ENCODE measurements at places on chromosomes 2 and 18.

DNA sequence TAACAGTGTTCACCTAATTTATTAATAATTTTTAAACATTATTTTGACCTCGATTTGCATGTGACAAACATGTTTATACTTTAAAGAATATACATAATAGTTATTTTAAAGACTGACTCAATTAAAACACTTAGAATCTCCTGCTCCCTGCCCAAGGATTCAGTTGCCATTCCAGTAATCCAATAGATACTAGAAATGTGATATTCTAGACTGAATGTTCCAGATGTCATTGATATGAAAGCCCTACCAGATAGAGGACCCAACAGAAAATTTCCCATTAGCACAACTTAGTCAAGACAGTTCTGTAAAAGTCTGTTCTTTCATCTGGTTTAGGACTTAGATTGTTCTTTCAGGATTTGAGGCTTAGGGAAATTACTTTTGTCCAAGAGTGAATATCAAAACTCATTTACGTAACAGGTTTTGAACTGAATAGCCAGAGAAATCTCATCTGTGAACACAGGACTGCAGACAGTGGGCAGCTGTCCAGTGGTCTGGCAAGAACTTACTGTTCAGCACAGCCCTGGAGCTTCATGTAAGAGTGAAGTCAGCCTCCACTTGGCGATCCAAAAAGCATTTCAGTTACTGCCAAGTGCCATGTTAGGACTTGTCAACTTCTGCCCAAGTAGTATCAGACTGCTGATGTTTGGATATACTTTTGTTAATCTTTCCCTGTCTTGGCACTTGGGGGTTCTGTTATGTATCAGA lies 77.5 kb downstream of the OSBPL6 start:
- H3K36me3 ChIP-seq = no peaks in the 10 kb centered on the region
- H3K27ac ChIP-seq = no peak overlapping the region
- H3K4me1 ChIP-seq = no peaks in the 10 kb centered on the region
- no peak overlapping the region for H3K4me3 ChIP-seq

- DNase-seq = no peak
- H3K36me3 ChIP-seq = no peaks in the 10 kb centered on the region
- H3K4me3 ChIP-seq = no peak overlapping the region
- H3K27me3 ChIP-seq = no peaks in the 10 kb centered on the region
- H3K4me1 ChIP-seq = no peaks in the 10 kb centered on the region
These were observed 190.8 kb upstream of the HNRNPA3 start for GRCh38 chr2:177021706-177022343.

- H3K4me1 ChIP-seq = no peaks in the 10 kb centered on the region
- no peaks in the 10 kb centered on the region for H3K27me3 ChIP-seq
- H3K4me3 ChIP-seq = no peak overlapping the region
- no peak overlapping the region for H3K27ac ChIP-seq
- no peak for DNase-seq
- H3K36me3 ChIP-seq = no peaks in the 10 kb centered on the region
These were observed 740.4 kb upstream of the CELF4 start for GRCh38 chr18:38305961-38306360.

GRCh38 chr2:101127319-101128056 lies 23.7 kb downstream of the TBC1D8 start:
- H3K27ac ChIP-seq = peak overlapping the region; percentile 7
- no peaks in the 10 kb centered on the region for H3K27me3 ChIP-seq
- H3K4me3 ChIP-seq = no peak overlapping the region
- no peaks in the 10 kb centered on the region for H3K36me3 ChIP-seq
- no peak for DNase-seq

- no peak for DNase-seq
- H3K4me3 ChIP-seq = no peak overlapping the region
- no peak overlapping the region for H3K27ac ChIP-seq
These were observed 292.7 kb downstream of the RNF144A start for GRCh38 chr2:7209757-7210555.

GRCh38 chr2:98692090-98693054 lies 38.6 kb downstream of the MGAT4A start:
- H3K27me3 ChIP-seq = no peaks in the 10 kb centered on the region
- no peak for DNase-seq
- no peaks in the 10 kb centered on the region for H3K4me1 ChIP-seq
- H3K36me3 ChIP-seq = no peaks in the 10 kb centered on the region

GRCh38 chr2:133062931-133063665 lies 393.1 kb upstream of the LYPD1 start:
- H3K36me3 ChIP-seq = no peaks in the 10 kb centered on the region
- no peak overlapping the region for H3K4me3 ChIP-seq
- H3K4me1 ChIP-seq = no peaks in the 10 kb centered on the region
- H3K27ac ChIP-seq = no peak overlapping the region
- no peak for DNase-seq

- H3K27me3 ChIP-seq = no peaks in the 10 kb centered on the region
- H3K4me1 ChIP-seq = no peaks in the 10 kb centered on the region
- DNase-seq = no peak
- H3K27ac ChIP-seq = no peak overlapping the region
These were observed 134.9 kb upstream of the KYNU start for GRCh38 chr2:142742371-142743214.

GRCh38 chr2:238595750-238596570 lies 169.2 kb downstream of the ASB1 start:
- H3K36me3 ChIP-seq = no peaks in the 10 kb centered on the region
- peaks cover 3% of the 10 kb centered on the region for H3K4me1 ChIP-seq
- H3K4me3 ChIP-seq = no peak overlapping the region
- H3K27me3 ChIP-seq = no peaks in the 10 kb centered on the region

- no peaks in the 10 kb centered on the region for H3K27me3 ChIP-seq
- no peak for DNase-seq
- no peaks in the 10 kb centered on the region for H3K36me3 ChIP-seq
These were observed 13.9 kb upstream of the KYNU start for GRCh38 chr2:142863485-142863961.

DNA sequence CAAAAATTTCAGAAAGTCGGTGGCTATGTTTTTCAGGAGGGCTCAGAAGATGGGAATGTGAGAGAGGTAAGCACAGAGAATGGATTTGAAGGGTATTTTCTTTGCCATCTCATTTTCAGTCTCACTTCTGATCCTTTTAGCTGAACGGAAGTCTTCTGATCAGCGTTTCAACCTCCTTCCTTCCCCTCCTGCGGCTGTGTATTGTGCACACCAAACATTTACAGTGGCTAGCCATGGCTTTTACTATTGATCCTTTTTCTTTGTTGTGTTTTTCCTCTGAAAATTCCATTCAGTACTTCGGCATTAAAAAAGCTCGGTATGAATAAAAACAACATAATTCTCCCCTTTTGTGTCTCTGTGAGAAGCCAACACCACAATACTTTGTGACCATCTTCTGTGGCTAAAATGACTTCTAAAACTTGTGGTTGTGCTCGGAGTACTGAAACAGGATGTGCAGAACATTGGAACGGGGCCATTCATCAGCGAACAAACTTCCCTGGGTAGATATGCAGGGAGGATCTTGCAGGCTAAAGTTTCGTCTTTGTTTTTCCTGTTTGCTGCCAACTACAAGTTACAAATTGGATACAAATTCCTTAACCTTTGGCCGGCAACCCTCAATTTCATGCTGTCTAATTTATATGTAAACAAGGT lies 260.8 kb upstream of the FAM98A start:
- no peaks in the 10 kb centered on the region for H3K4me1 ChIP-seq
- DNase-seq = peak; percentile 39
- H3K27ac ChIP-seq = no peak overlapping the region
- H3K36me3 ChIP-seq = no peaks in the 10 kb centered on the region
- peak overlapping the region; percentile 5 for H3K4me3 ChIP-seq

GRCh38 chr2:42118754-42119569 lies 50.2 kb upstream of the EML4 start:
- no peak overlapping the region for H3K4me3 ChIP-seq
- peak overlapping the region; percentile 53 for H3K27ac ChIP-seq
- no peaks in the 10 kb centered on the region for H3K36me3 ChIP-seq

DNA sequence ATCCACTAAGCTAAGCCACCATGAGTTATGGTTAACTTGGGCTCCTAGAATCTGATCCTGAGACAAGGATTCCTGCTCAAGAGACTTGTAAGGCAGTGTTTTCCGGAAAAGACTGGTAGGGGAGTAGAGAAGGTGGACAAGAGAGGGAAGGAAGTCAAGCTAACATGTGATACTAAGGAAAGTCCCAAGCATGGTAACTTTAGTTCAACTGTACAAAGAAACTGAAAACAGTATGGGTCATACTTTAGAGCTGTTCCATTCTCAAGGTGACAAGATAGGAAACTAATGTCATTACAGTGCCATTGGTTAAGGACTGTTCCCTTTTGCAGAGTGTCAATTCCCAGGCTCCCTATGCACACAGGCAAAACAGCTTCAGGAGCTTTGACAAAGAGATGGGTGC lies 5.8 kb downstream of the MYO5B start:
- no peaks in the 10 kb centered on the region for H3K4me1 ChIP-seq
- no peak overlapping the region for H3K4me3 ChIP-seq
- DNase-seq = no peak
- no peaks in the 10 kb centered on the region for H3K36me3 ChIP-seq

DNA sequence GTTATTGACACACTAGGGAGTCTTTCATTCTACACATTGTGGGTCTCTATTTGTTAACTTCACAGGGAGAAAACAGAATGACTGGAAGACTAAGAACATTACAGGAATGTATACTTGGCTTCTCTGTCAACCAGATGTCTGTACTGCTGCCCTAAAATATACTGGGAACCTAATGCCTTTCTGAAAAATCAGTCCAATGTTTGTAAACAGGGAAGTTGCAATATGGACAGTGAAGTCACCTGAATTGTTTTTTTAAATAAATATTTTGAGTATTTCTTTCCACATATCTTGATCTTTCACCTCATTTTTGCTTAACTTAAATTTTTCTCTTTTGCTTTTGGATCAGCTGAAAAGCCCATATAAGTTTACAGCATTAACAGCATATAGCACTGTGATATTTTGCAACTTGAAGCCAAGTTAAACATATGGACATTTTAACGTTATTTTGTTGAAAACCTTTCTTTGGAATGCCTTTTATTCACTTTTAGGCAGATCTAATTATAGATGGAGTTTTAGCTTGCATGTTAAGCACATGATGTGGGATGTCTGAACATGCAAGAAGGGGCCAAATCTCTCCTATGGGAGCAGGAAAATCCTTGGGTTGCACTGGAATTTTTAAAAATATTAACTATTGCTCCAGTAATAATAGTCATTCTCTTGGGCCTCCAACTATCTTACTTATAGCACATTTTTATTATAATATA lies 137.7 kb upstream of the TWIST2 start:
- H3K4me1 ChIP-seq = no peaks in the 10 kb centered on the region
- peak; percentile 14 for DNase-seq
- no peaks in the 10 kb centered on the region for H3K27me3 ChIP-seq
- H3K27ac ChIP-seq = no peak overlapping the region

- no peak overlapping the region for H3K27ac ChIP-seq
- no peak overlapping the region for H3K4me3 ChIP-seq
- H3K36me3 ChIP-seq = peaks cover 24% of the 10 kb centered on the region
- H3K4me1 ChIP-seq = no peaks in the 10 kb centered on the region
- no peak for DNase-seq
- H3K27me3 ChIP-seq = no peaks in the 10 kb centered on the region
These were observed 22.5 kb upstream of the CDKL4 start for GRCh38 chr2:39266139-39266805.

GRCh38 chr18:39845631-39846030 lies 2109.4 kb upstream of the PIK3C3 start:
- H3K4me3 ChIP-seq = no peak overlapping the region
- no peaks in the 10 kb centered on the region for H3K4me1 ChIP-seq
- H3K27ac ChIP-seq = no peak overlapping the region
- no peaks in the 10 kb centered on the region for H3K36me3 ChIP-seq
- no peaks in the 10 kb centered on the region for H3K27me3 ChIP-seq

- DNase-seq = no peak
- H3K4me3 ChIP-seq = no peak overlapping the region
- no peaks in the 10 kb centered on the region for H3K27me3 ChIP-seq
- H3K4me1 ChIP-seq = no peaks in the 10 kb centered on the region
- H3K27ac ChIP-seq = no peak overlapping the region
These were observed 68.6 kb upstream of the RAPH1 start for GRCh38 chr2:203603456-203604389.

- H3K4me1 ChIP-seq = no peaks in the 10 kb centered on the region
- H3K27me3 ChIP-seq = no peaks in the 10 kb centered on the region
- H3K36me3 ChIP-seq = no peaks in the 10 kb centered on the region
- H3K4me3 ChIP-seq = no peak overlapping the region
These were observed 21.8 kb downstream of the RBM44 start for GRCh38 chr2:237820421-237820820.

GRCh38 chr18:45733535-45733934 lies 9.6 kb downstream of the SLC14A1 start:
- no peaks in the 10 kb centered on the region for H3K36me3 ChIP-seq
- no peak overlapping the region for H3K4me3 ChIP-seq

DNA sequence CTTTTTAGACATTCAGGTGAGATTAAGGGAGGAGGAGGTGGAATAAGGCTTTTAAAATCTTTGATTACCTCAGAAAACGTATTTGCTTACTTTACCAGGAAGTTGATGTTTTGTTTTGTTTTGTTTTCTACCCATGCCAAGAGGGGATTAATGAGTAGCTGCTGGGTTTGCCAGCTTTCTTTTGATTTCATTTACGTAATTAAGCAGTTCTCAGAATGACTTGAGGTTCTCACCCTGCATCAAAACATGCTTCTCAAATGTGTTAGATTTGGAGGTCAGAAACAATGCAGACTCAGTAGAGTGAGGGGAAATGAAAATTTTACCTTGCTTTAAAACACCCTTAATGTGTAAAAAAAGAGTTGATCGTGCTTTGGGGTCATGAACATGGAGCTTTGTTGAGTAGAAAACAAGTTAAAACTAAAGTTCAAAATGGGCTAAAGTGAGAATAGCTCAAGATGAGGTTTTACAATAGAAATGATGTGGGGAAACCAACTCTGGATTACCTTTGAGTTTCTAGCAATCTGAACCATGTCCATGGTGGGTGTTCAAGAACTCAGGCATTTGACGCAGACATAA lies 217.1 kb upstream of the EPAS1 start:
- no peaks in the 10 kb centered on the region for H3K36me3 ChIP-seq
- no peaks in the 10 kb centered on the region for H3K4me1 ChIP-seq
- H3K4me3 ChIP-seq = no peak overlapping the region
- no peak for DNase-seq
- H3K27me3 ChIP-seq = no peaks in the 10 kb centered on the region

DNA sequence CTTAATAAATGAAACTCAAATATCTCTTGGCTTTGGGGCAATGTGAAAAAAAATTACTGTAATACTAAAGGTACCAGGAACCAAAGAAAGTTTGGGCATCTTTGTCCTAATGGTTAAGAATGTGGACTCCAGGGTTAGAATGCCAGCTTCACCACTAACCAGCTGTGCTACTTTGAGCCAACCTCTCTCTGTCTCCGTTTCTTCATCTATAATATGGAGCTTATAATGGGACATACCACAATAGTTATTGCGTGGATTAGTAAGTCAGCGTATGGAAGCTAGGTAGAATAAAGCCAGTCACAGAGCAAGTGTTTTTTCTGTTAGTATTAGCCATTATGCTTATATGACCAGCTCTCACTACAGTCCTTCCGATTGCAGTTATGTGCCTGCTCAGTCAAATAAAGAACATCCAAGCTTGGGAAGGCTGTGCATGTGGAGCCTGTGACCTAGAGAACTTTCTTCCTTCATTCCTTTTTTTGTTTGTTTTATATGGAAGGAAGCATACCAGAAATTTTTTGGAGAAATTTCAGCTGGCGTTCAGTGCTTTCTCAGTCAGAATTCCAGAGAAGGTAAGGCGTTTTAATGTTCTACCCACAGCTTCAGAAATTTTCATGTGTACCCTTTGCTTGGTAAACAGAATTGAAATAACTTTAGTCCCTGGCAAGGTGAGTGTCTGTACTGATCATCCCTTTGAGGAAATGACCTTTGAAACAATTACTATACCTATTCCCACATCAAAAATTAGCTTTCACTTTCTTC lies 114.0 kb upstream of the RND3 start:
- DNase-seq = peak; percentile 21
- H3K27me3 ChIP-seq = no peaks in the 10 kb centered on the region
- H3K36me3 ChIP-seq = no peaks in the 10 kb centered on the region
- H3K4me1 ChIP-seq = peaks cover 2% of the 10 kb centered on the region

All from kidney (tissue), 22 donors.